ENCODE measurements at places on chromosomes 4 and X. TPM values are rescaled to one million over a fixed set of nuclear protein-coding genes. Genes with fewer than 3 reads are reported as not detected.

GRCh38 chrX:85024562-85024961 lies 20.9 kb downstream of the APOOL start:
- H3K4me1 ChIP-seq = no peaks in the 10 kb centered on the region
- H3K27ac ChIP-seq = no peak overlapping the region
- H3K36me3 ChIP-seq = peaks cover 7% of the 10 kb centered on the region

GRCh38 chrX:40570346-40571093 lies 10.2 kb upstream of the ATP6AP2 start:
- peaks cover 12% of the 10 kb centered on the region for H3K4me1 ChIP-seq
- DNase-seq = peak; percentile 16
- no peaks in the 10 kb centered on the region for H3K27me3 ChIP-seq
- no peaks in the 10 kb centered on the region for H3K36me3 ChIP-seq
- H3K4me3 ChIP-seq = peak overlapping the region; percentile 55

GRCh38 chrX:101605728-101606127 lies 12.1 kb downstream of the ARMCX6 start:
- no peak overlapping the region for H3K4me3 ChIP-seq
- no peaks in the 10 kb centered on the region for H3K36me3 ChIP-seq
- no peak for DNase-seq
- no peak overlapping the region for H3K27ac ChIP-seq
- no peaks in the 10 kb centered on the region for H3K4me1 ChIP-seq

Gene ARHGAP24
- total RNA-seq = not detected

All from activated CD4-positive, alpha-beta memory T cell treated with anti-CD3 and anti-CD28 coated beads, Interleukin-2, amount 10 ng/mL, durations not matched to agents 7 days and 5 days (primary cell).